ENCODE measurements at places on chromosomes 5 and 9. TPM values are rescaled to one million over a fixed set of nuclear protein-coding genes. Genes with fewer than 3 reads are reported as not detected.

Gene CA9
- 0.09 TPM for polyA plus RNA-seq

Gene ZBTB26
- 10.5 TPM for polyA plus RNA-seq

Gene SERF1A
- 5.4 TPM for polyA plus RNA-seq

Gene PCDHGB3
- polyA plus RNA-seq, result not detected

Gene DMRTA1
- under 0.01 TPM for polyA plus RNA-seq

Gene C5orf24
- polyA plus RNA-seq, result 20.6 TPM

Gene C8G
- polyA plus RNA-seq, result 81.4 TPM

Gene PCDHGA4
- 0.43 TPM for polyA plus RNA-seq

Gene PCA3
- polyA plus RNA-seq, result 0.28 TPM

Gene STK32A
- polyA plus RNA-seq, result not detected

Gene BNC2
- 11.1 TPM for polyA plus RNA-seq

Gene KLHL3
- 2.8 TPM for polyA plus RNA-seq

Gene WDR31
- 1.6 TPM for polyA plus RNA-seq

DNA sequence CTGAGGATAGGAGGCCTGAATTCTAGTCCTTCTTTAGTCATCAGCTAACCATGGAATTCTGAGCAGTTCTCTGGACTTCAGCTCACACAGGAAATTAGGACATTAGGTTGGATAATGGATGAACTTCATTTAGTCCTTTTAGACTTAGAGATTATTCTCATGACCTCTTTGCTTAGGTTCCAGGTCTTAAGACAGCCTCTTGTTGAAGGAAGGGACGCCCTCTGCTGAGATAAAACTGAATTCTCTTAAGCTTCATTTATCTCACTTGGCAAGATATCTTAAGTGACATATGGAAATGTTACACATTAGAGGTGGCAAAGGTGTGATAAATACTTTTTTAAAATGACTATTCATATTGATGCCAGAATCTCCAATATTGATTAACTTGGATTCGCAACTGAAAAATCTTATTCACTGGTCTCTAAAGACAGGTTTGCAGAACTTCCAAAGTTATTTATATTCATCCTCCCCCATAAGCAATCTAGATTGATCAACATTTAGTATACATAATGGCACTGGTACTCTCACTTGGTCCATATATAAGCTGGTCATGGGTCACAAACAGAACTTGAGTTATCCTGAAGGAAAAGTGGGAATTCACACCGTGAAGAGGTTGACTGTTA is 16.9 kb upstream of the ZNF366 start:
- DNase-seq, result peak; percentile 59

GRCh38 chr9:14563902-14564624 is 129.2 kb downstream of the ZDHHC21 start:
- DNase-seq, result no peak

DNA sequence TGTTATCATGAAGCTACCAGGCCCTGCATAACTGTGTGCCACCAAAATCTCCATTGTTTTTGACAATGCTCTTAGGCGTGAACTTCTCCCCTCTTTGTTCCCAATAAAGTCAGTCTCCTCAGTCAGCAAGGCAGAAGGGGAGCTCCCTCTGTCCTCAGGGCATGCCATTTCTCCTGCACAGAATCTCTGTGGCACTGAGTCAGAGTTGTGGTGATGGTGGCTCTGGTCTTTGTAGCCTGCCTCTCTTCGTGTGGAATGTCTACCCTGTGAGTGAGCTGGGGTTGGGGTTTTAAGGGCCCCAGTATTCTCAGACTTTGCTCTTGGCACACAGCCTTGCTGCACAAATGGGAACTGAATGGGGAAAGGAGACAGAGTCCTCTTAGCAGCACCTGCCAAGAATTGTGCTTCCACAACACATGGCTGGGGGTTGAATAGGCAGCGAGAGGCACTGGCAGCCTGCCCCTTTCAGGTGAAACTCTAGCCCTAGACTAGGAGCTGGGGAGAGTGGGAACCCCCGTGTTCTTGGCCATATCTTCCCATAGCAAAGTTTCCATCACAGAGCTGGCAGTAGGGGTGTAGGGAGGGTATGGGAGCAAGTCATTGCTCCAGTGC is 146.6 kb downstream of the SH3GL2 start:
- DNase-seq, result no peak

- DNase-seq, result peak; percentile 69
These were observed at the start of gene GLDC for GRCh38 chr9:6645355-6646292. TSS of gene GLDC (minus strand) at chr9:6645729. CDS start at chr9:6645499, 230 bp downstream.

DNA sequence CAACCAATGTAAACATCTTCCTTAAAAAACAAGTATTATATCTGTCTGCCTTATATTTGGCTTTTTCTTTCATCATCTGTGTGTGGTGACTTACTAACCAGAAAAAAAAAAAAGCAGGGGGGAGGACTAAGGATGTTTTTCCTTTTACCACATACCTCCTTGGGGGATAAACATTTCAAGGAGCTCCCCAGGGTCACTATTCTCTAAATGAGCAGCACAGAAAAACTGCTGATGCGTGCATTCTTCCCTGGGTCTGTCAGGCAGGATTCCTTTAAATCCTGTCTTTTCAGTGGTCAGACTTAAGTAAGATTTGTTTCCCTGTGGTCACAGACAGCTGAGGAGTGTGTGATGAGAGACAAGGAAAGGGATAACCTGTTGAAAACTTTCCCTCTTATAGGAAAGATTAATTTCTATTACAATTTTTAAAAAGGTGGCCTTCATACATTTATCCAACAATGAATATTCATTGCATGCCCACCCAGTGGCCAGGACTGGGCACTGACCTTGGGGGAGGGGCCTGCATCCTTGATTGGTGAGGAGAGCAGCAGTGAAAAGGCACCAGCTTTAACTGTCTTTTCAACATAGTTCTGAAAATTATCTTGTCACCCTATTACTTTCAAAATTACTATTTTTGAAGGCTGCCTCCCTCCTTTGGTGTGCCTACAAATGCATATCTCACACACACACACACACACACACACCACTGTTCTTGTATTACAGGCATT is 123.1 kb downstream of the TLE4 start:
- DNase-seq, result no peak

- no peak for DNase-seq
These were observed 39.6 kb downstream of the NKD2 start for GRCh38 chr5:1048162-1048721.

DNA sequence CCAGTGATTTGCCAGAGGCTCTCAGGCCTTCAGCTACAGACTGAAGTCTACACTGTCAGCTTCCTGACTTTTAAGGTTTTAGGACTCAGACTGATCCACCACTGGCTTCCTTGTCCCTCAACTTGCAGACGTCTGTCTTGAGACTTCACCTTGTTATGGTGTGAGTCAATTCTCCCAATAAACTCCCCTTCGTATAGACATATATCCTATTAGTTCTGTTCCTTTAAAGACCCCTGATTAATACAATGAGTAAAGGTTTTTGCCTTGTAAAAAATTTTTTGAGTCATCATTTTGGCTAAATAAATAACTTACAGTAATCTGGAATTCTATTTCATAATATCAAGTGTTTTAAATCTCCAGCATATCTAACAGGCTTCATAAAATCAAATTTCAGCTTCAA is 956.3 kb upstream of the CDH6 start:
- no peak for DNase-seq

GRCh38 chr9:24844217-24844616 is 298.5 kb upstream of the IZUMO3 start:
- no peak for DNase-seq

- DNase-seq, result no peak
These were observed 33.5 kb upstream of the ZNF354B start for GRCh38 chr5:178826216-178826615.

- DNase-seq, result no peak
These were observed 188.8 kb downstream of the MTRR start for GRCh38 chr5:8057769-8058168.

DNA sequence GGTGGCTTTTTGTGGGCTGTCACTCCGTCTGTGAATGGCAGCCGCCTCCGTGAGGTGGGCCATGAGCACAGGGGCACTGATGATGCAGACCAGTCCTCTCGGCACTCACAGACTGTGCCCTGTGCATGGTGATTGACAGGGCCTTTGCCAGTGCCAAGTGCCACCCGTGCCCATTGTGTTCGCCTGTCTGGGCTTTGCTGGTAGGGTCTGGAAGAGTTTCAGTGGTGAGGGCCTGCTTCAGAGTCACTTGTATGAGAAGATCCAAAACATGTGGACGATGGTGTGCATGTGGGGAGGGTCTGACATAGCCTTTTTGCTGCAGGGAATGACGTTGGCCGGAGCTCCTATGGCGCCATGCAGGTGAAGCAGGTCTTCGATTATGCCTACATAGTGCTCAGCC is 34.9 kb downstream of the TENT4A start:
- no peak for DNase-seq

DNA sequence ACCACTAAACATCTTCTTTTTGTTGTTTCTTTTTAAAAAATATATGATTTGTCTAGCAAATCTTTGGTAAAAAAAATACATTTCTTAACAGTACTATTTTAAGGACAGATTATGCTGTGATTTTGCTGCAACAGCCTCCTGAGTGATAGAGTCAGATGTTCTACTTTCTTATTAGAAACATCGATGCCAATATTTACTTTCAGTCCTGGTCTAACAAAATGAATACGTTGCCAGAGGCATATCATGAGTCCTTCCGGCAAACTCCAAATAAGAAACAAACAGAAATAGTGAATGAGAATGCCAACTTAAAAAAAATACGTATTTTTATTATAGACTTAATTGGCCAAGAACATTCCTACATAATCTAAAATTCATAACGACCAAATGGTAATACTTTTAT is 371.5 kb downstream of the ADGRV1 start:
- DNase-seq, result no peak

DNA sequence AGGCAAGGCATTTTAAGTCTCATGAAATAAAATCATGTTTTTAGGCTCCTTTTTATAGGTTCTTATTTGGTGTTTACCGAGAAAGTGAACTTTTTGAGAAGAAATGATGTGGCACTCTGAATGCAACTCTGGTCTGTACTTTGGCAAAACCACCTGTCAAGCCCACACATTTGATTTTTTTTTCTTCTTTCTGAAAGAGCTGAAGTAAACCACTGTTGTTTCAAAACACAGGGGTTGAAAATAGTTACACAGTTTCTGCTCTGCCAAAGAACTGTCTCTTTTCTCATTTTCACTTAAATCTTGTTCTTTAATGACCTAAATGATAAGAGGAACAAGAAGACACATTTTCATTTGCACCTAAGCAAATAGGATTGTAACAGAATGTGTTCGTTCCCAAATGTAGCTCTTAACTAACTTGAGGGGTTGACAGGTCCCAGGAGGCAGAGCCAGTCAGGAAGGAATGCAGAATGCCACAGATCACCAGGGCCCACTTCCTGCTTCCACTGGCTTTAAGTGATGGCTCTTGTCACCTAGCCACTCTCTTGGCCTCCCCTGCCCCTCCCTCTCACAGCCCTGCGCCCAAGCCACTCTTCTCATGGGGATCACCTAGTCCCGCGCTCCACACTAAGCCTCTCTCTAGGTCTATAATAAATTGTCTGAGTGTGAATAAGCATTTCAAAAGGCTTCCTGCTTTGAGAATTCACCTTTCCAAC is 47.3 kb downstream of the MED27 start:
- DNase-seq, result no peak

- no peak for DNase-seq
These were observed 1466.0 kb upstream of the C9orf72 start for GRCh38 chr9:29039258-29039657.

DNA sequence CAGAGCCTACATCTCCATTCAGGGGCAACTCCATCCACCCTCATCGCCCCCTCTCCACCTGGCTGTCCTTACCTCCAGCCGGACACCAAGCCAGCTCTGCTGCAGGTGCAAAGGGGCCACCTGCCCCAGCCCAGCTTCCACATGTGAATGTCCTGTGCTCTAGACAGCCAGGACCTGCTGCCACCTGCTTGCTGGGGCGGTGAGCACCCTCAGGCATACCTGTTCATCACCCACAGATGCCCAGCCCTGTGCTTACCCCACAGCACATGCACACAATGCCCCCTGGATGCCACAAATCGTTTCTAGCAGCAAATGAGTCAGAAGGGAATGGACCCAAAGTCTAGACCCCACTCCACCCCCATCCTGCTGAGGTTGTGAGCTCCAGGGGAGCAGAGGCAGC is 13.3 kb upstream of the NKD2 start:
- DNase-seq, result no peak

GRCh38 chr5:103638979-103639378 is 76.4 kb upstream of the NUDT12 start:
- DNase-seq, result no peak
